ENCODE measurements at places on chromosomes 4 and X. TPM values are rescaled to one million over a fixed set of nuclear protein-coding genes. Genes with fewer than 3 reads are reported as not detected.

The HSFX1 gene
- 0.10 TPM for polyA plus RNA-seq

The EPGN gene
- polyA plus RNA-seq: not detected

The ATOH1 gene
- not detected for polyA plus RNA-seq

The TMEM31 gene
- not detected for polyA plus RNA-seq

The NEUROG2 gene
- polyA plus RNA-seq: 0.12 TPM

The WNK3 gene
- polyA plus RNA-seq: not detected

The RHOXF2B gene
- not detected for polyA plus RNA-seq

DNA sequence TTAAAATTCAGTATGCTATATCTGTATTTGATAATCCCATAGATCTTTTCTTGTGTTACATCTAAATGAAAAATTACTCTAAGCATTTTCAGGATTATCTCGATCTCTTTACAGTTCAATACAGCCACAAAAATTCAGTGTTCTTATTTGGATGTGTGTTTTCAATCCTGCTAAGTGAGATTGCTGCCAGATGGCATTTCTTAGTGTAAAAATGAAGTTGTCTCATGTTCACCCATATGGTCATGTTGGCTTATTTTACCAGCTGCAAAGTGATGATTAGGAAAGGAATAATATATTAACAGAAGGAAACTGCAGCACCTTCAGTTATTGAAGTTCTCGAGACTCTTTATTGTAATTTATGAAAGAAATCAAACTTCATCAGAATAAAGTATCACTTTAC, 12.1 kb upstream of the FAM47A start:
- H3K27ac ChIP-seq: no peak overlapping the region
- no peak overlapping the region for H3K4me3 ChIP-seq
- H3K36me3 ChIP-seq: no peaks in the 10 kb centered on the region
- no peaks in the 10 kb centered on the region for H3K4me1 ChIP-seq
- no peaks in the 10 kb centered on the region for H3K27me3 ChIP-seq

DNA sequence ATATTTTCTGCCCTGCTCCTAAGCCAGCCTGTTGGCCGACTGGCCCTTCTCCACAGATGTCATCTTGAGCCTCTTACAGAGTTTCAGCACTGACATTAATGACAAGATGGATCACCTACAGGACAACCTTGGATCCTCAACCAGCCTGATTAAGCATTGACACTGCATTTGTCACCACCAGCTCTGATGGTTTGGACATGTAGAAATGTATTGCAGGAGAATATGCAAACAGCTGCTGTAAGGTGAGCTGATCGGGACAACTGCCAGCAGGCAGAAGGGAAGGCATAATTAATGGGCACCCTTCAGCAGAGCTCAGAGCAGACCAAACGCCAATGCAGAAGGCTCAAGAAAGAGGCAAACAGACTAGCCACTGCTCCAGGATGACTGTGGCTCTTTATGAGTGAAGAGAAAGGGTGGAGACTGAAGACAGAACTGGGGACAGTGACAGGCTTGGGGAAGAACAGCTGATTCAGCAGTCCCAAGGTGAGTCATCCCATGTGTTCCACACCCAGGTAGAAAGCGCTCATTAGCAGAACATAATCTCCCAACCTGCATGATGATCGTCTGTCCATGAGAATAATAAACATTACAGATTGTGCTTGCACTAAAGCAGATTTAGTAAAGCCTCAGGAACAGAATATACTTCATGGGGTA, 6.7 kb downstream of the CORIN start:
- H3K4me3 ChIP-seq: no peak overlapping the region
- peaks cover 8% of the 10 kb centered on the region for H3K4me1 ChIP-seq
- peaks cover 5% of the 10 kb centered on the region for H3K27me3 ChIP-seq
- H3K27ac ChIP-seq: no peak overlapping the region
- no peaks in the 10 kb centered on the region for H3K36me3 ChIP-seq
- DNase-seq: no peak

DNA sequence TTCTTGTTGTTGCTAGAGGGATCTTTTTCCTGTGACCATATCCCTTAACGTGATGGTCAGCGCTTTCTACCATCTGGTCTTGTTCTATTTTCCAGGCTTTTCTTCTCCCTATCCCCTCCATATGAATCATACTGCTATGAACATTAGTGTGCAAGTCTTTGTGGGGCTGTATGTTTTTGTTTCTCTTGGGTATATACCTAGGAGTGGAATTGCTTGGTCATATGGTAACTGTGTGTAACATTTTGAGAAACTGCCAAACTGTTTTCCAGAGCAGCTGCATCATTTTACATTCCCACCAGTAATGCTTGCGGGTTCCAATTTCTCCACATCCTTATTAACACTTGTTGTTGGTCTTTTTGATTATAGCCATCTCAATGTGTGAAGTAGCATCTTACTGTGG, 121.4 kb downstream of the SPRY1 start:
- H3K27me3 ChIP-seq: no peaks in the 10 kb centered on the region
- H3K4me3 ChIP-seq: no peak overlapping the region
- DNase-seq: no peak
- H3K36me3 ChIP-seq: no peaks in the 10 kb centered on the region
- no peaks in the 10 kb centered on the region for H3K4me1 ChIP-seq
- no peak overlapping the region for H3K27ac ChIP-seq

GRCh38 chr4:13481569-13481968, 2.6 kb downstream of the RAB28 start:
- peaks cover 19% of the 10 kb centered on the region for H3K36me3 ChIP-seq
- H3K27ac ChIP-seq: no peak overlapping the region
- DNase-seq: peak; percentile 64
- peaks cover 30% of the 10 kb centered on the region for H3K4me1 ChIP-seq
- no peak overlapping the region for H3K4me3 ChIP-seq

- H3K27me3 ChIP-seq: no peaks in the 10 kb centered on the region
- no peak overlapping the region for H3K4me3 ChIP-seq
- peaks cover 14% of the 10 kb centered on the region for H3K36me3 ChIP-seq
Measured at GRCh38 chrX:54447461-54447860, 7.3 kb downstream of the TSR2 start.

DNA sequence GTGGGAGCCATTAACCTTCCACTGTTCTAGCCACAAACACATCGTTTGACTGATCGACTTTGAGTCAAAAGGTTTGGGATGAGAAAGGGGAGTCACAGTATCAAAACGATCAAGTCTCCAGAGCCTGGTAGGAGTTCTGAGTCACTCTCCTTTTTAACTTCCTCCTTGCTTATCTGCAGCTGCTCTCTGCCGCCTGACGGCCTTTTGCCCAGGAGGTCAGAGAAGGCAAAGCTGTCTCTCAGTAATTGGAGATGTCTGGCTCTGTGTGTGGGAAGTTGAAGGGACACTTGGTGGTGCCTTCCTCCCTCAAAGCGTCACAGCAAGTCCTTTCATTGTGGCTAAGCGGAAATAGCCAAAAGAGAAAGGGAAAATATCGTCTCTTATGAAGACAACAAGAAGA, 63.1 kb downstream of the ANOS1 start:
- H3K4me1 ChIP-seq: no peaks in the 10 kb centered on the region
- DNase-seq: no peak
- H3K27ac ChIP-seq: no peak overlapping the region
- H3K4me3 ChIP-seq: no peak overlapping the region

- no peaks in the 10 kb centered on the region for H3K4me1 ChIP-seq
- DNase-seq: no peak
- no peak overlapping the region for H3K4me3 ChIP-seq
Measured at GRCh38 chrX:41289095-41289494, 44.9 kb upstream of the DDX3X start.

DNA sequence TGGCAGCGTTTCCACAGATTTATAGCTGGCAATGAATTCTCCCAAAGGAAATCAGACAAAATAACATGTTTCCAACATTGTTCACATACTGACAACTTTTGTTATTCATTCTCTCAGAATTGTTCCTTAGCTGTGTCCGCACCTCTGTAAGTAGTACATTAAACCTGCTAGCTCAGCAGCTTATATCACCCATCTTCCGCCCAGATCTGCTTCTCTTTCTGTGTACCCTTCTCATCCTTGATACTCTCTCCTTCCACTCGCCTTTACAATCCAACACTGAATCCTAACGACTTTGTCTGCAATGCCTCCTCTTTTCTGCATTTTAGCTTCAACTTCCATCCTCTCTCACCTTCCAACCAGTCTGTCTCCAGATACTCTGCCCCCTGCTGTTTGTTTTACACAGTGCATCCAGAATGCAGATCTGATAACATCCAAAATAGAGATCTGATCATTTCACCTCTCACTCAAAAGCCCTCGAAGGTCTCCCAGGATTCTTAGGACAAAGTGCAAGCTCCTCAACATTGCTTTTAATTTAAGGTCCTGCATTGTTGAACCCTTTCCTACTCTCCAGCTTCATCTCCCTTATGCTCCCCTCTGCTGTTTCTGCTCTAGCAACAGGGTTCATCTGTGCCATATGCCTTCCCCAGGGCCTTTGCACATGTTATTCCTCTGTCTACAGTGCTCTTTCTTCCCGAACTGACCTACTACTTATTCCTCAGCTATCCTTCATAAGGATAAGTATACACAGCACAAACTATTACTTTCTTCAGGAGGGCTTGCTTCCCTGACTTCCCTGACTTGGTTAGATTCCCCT, 67.3 kb upstream of the VBP1 start:
- peak; percentile 3 for DNase-seq
- H3K36me3 ChIP-seq: no peaks in the 10 kb centered on the region
- H3K4me3 ChIP-seq: no peak overlapping the region
- no peaks in the 10 kb centered on the region for H3K27me3 ChIP-seq
- H3K4me1 ChIP-seq: no peaks in the 10 kb centered on the region

DNA sequence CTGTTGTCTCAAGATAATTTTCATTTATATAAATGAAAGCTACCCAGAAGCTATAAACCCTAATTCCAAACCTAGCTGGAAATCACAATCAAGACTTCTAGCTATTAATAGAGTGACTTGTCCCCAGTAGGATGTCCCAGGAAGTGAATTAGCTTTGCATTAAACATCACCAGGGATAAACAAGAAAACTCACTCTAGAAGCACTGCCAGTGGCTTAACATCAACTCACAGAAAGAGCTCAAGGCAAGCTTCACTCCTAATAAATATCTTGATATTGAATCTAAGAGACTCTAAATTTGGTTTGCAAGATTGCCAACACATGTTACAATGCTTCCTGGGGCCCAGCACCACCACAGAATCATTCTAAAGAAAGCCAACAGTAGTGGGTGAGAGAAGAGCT, 468.7 kb upstream of the FAM241A start:
- H3K36me3 ChIP-seq: no peaks in the 10 kb centered on the region
- H3K27me3 ChIP-seq: no peaks in the 10 kb centered on the region
- no peak overlapping the region for H3K27ac ChIP-seq

GRCh38 chrX:8760021-8760420, 28.1 kb upstream of the ANOS1 start:
- H3K4me3 ChIP-seq: no peak overlapping the region
- DNase-seq: no peak
- H3K27ac ChIP-seq: no peak overlapping the region
- H3K36me3 ChIP-seq: no peaks in the 10 kb centered on the region
- H3K4me1 ChIP-seq: no peaks in the 10 kb centered on the region
- no peaks in the 10 kb centered on the region for H3K27me3 ChIP-seq

GRCh38 chr4:105162123-105162796, 15.6 kb downstream of the TET2 start:
- no peak overlapping the region for H3K27ac ChIP-seq
- H3K4me1 ChIP-seq: peaks cover 51% of the 10 kb centered on the region

GRCh38 chr4:107691378-107691777, 28.7 kb downstream of the PAPSS1 start:
- no peak overlapping the region for H3K4me3 ChIP-seq
- no peak for DNase-seq
- H3K27ac ChIP-seq: no peak overlapping the region
- no peaks in the 10 kb centered on the region for H3K27me3 ChIP-seq
- H3K36me3 ChIP-seq: peaks cover 47% of the 10 kb centered on the region

GRCh38 chr4:56552273-56552672, 46.7 kb downstream of the ARL9 start:
- H3K4me3 ChIP-seq: no peak overlapping the region
- DNase-seq: no peak
- no peak overlapping the region for H3K27ac ChIP-seq
- no peaks in the 10 kb centered on the region for H3K36me3 ChIP-seq

- H3K27me3 ChIP-seq: no peaks in the 10 kb centered on the region
- no peak for DNase-seq
- H3K36me3 ChIP-seq: no peaks in the 10 kb centered on the region
Measured at GRCh38 chr4:102623622-102624021, 122.5 kb downstream of the NFKB1 start.

GRCh38 chr4:172892300-172892699, 276.3 kb upstream of the GALNT7 start:
- no peak overlapping the region for H3K4me3 ChIP-seq
- H3K4me1 ChIP-seq: no peaks in the 10 kb centered on the region
- H3K27ac ChIP-seq: no peak overlapping the region
- no peaks in the 10 kb centered on the region for H3K27me3 ChIP-seq
- H3K36me3 ChIP-seq: no peaks in the 10 kb centered on the region

GRCh38 chr4:56289934-56290333, 97.4 kb downstream of the AASDH start:
- no peak overlapping the region for H3K4me3 ChIP-seq
- no peaks in the 10 kb centered on the region for H3K36me3 ChIP-seq

DNA sequence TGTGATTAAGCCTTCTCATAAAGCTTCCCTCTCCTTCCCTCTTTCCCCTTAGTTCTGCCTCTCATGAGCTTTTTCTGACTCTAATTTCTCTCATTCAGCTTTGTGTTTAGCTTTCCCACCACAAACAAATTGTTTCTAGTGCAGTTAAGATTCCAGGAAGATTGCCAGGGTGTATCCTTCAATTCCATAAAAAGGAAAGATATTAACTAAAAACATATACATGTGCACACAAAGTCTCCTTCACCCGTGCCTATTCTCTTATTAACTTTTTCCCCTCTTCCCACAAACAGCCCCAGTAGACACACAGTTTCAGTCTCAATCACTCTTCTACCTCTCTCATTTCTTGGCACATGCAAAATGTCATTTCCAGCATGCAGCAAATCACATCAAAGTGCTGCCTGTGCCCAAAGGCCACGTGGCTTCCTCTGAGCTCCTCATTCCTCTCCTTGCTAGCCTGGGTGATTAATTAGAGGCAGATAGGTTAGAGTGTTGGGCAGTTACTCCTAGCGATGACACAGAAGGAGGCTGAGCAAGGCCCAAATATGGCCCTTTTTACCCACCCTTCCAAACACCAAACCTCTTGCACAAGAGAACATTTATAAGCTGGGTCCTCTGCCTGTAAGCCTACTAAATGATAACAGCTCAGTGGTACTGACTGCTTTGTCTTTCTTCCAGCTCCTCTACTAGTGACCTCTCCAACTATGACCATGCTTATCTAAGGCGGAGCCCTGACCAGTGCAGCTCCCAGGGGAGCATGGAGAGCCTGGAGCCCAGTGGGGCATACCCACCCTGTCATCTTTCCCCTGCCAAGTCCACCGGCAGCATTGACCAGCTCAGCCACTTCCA, 159.6 kb downstream of the SOWAHB start:
- no peak for DNase-seq
- no peak overlapping the region for H3K27ac ChIP-seq
- H3K4me1 ChIP-seq: no peaks in the 10 kb centered on the region
- H3K27me3 ChIP-seq: no peaks in the 10 kb centered on the region

- no peaks in the 10 kb centered on the region for H3K4me1 ChIP-seq
- no peaks in the 10 kb centered on the region for H3K27me3 ChIP-seq
- no peak overlapping the region for H3K27ac ChIP-seq
- no peak for DNase-seq
- H3K36me3 ChIP-seq: no peaks in the 10 kb centered on the region
- no peak overlapping the region for H3K4me3 ChIP-seq
Measured at GRCh38 chr4:57320849-57321248, 210.7 kb upstream of the IGFBP7 start.

GRCh38 chr4:71814433-71814832, 30.6 kb upstream of the GC start:
- H3K36me3 ChIP-seq: no peaks in the 10 kb centered on the region
- no peak for DNase-seq
- no peaks in the 10 kb centered on the region for H3K4me1 ChIP-seq
- no peak overlapping the region for H3K27ac ChIP-seq
- H3K4me3 ChIP-seq: no peak overlapping the region
